Activated T-helper 1 cell treated with anti-CD3 and anti-CD28 coated beads, Interleukin-12 subunit alpha, Interleukin-12 subunit beta, Interleukin-2, Interleukin-4 antibody, amounts not matched to agents 30 ng/mL and 10 ng/mL and 1 ng/mL, durations not matched to agents 14 hours and 24 hours and 36 hours (primary cell): ENCODE measurements at places on chromosomes 2 and 18.

- no peak for DNase-seq
Measured at GRCh38 chr2:203569677-203570316, 34.7 kb upstream of the RAPH1 start.

DNA sequence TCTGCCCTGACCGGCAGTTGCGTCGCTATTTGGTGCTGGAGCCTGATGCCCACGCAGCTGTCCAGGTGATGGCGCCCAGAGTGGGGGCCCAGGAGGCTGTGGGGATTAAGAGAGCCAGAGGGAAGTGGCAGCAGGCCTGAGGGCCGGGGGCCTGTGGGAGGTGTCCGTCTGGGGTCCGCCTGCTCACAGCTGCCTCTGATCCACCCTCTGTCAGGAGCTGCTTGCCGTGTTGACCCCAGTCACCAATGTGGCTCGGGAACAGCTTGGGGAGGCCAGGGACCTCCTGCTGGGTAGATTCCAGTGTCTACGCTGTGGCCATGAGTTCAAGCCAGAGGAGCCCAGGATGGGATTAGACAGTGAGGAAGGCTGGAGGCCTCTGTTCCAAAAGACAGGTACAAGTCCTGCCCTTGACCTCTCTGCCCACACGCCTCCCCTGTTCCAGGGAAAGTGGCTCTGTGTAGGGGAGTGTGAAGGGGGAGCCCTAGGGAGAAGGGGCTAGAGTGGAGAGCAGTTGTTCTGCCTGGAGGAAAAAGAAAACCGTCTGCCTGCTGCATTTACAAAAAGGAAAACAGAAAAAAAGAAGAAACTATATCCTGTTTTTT is 11.6 kb downstream of the STK11IP start:
- no peak for DNase-seq

GRCh38 chr2:101307950-101308431 is 510 bp downstream of the RNF149 start:
- DNase-seq: no peak

GRCh38 chr2:78535395-78535794 is 490.1 kb upstream of the REG3G start:
- no peak for DNase-seq
